ENCODE measurements at places on chromosomes 3 and 15.

DNA sequence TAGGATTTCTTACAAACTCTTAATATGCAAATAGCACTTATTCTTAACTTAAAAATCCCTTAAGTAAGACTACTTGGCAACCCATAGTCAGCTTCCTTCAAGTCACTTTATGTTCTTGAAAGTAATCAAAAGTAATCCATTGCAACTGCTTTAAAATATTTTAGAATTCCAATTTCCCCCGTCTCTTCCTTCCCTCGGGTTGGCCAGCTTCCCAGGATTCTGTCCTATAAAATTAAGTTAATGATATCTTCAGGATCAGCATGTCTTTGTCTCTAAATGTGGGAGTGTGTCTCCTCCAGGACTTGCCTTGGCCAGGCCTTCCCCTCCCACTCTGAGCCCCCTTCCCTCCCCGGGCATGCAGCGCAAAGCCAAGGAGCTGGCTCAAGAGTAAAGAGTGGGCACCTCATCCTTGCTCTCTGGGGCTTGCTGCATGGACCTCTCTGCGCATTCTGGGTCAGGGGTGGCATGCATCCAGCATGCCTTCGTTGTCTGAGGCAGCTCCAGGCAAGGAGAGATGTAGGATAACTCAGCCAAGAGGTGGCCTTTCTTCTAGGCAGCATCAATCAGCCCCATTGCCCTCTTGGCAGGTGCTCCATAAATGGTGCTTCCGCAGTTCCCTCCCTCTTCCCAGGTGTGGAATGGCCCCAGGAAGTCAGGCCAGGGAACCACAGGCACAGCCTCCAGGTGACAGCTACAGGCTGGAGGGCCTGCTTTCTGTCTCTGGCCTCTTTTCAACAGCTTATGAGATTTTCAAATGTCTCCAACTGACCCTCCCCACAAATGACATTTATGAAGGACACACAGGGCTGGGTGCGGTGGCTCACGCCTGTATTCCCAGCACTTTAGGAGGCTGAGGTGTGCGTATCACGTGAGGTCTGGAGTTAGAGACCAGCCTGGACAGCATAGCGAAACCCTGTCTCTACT is 108.7 kb upstream of the ALDH1A3 start:
- DNase-seq, result no peak

DNA sequence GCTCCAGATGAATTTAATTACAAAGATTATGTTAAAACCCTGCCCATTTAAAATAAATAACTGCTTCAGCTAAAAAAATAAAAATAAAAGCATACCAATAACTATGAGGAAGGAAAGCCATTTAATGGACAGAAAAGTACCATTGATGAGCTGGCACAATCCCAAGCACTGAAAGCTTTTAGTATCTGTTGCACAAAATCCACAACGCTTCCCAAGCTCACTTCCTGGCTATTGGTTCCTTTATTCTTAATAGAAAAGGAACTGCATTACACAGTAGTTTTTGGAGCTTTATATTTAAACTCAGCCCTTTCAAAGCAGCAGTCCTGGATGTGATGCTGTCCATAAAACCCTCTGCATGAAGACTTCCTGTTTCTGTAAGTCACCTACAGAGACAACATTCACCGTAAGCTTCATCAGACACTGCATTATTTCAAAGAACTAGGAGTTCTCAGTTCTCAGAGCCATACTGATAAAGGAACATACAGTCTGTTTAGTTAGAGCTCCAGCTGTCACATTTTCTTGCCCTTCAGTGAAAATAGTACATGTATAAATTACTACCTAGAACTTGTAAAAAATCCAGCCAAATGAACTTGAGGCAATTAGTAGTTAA is 81.5 kb downstream of the CSNK1G1 start:
- DNase-seq, result no peak

GRCh38 chr15:80789796-80790195 is 10.6 kb downstream of the CEMIP start:
- DNase-seq, result no peak

DNA sequence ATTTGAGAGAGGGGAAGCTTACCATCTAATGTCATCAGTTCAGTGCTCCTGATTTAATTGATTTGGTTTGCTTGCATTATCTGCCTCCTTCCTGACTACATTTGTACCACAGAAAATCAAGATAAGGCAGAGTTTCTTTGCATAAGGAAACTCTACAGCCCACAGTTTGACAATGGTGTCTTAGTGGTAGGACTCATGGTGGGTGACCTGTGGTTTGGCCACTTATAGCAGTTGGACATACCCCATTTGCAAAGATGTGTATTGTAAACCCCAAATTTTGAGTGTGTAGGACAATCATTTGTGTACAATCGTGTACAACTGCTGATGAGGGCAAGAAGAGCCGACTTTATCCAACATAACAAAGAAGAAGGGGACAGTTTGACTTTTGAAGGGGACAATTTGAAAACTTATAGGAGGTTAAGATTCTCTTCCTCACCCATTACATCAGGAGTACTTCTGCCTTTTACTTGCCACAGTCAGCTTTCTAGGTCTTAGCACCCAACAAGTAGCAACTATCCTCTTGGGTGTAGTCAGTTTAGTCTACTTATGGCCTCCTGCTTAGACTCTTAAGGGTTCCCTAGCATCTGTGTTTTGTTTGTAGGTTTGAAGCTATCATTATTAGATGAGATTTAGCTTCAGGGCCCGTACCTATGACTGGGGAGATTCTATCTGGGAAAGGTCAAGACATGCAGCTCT is 6.2 kb downstream of the TGFBR2 start:
- no peak for DNase-seq

DNA sequence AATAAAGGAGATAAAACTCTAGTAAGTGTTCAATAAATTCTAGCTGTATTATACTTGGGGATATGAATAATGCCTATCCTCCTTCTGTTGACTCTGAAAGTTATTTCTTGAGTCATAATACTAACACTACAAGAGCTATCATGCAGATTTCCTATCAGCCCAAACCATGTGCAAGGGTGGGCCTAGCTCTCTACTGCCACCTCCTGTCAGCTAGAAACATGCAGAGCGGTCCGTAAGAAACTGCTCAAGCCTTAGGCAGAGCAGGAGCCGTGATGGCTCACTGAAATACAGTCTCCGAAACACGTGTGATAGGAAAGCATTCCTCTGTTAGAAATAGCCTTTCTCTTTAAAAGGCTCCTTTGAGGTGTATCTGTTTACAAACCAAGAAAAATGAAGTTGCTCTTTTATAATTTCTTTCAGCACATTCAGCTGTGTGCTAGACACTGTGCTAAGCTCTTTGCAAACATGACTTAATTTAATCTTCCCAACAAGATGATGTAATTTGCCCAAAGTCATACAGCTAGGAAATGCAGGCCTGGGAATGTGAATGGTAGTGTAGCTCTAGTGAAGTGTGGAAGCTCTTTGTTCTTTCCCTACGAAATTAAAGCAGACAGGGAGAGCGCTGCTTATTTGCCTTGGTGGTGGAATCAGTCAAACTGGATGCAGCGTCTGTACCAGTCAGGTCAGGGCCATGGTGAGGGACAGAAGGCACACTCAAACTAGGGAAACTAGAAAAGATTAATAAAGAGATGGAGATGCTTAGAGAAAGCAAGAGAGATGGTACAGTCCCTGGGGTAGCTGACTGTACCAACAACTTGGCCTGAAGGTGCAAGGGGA is 43.1 kb downstream of the MTHFS start:
- DNase-seq, result peak; percentile 32

GRCh38 chr3:197494366-197495058 is 61.3 kb downstream of the BDH1 start:
- DNase-seq, result no peak

GRCh38 chr3:89635137-89635536 is 527.7 kb downstream of the EPHA3 start:
- no peak for DNase-seq

DNA sequence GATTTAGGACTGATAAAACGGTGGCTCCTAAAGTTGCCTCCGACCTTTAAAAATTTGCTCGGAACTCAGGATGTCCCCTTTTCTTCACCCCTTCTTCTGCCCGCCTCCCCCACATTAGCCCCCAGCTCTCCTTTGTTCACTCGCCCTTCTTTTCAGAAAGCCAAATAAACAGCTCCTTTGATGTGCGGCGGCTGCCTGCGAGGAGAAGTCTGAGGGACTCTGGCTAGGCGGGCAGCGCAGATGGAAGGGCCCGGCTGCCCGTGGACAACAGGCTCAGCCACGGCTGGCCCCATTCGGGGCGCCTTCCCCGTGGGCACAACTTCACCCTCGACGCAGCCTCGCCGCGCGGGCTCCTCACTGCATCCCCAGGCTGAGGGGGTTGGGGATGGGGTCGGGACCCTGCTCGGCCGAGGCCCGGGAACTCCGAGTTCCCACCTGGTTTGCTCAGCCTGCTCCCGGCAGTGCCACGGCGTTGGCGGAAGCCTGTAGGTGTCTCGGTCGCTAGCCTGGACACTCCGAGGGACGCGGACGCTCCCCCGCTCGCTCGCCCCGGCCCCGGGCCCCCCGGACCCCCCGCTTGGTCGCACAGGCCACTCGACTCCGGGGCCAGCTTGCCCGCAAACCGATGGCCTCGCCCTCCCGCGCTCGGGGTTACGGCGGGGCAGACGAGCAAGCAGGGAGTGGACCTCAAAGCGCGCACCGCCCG is 897 bp upstream of the TLE3 start:
- DNase-seq, result peak; percentile 36

- no peak for DNase-seq
These were observed 40.0 kb downstream of the NME9 start for GRCh38 chr3:138289701-138290100.

- DNase-seq, result no peak
These were observed 137.6 kb downstream of the PEAK1 start for GRCh38 chr15:77282333-77282732.

DNA sequence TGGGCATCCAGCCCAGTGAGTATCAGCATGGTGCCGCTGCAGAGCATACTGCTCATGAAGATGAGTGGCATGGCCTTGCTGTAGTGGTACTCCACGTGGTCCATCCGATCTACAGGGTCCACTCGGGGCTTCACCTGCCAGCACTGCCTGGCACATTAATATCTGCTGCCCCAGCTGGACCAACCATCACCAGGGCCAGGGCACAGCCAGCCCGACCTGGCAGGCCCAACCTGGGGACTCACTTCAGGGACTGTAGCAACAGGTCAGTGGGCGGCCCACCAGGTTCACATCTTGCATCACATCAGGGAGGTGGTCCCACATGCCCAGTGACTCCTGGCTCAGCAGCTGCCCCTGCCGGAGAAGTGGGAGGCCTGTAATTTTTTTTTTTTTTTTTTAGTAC is 48.1 kb downstream of the CDIN1 start:
- DNase-seq, result no peak

DNA sequence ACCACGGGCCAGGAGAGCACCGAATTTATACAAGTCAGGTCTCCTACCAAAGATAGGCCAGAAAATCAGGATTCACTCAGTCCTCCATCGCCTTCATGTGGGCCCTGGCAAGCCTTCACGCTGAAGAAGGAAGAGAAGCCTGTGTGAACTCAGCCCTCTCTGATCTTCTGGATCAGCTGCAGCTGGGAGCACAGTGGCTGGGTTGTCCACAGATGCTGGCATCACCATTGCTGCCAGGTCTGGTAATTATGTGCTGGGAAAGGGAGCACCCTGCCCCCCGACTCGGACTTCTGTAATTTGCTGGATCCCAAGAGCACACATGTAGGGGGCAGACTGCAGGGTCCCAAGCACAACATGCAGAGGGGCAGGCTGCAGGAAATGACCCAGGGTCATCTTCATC is 12.4 kb upstream of the PDE8A start:
- no peak for DNase-seq

- no peak for DNase-seq
These were observed 20.3 kb upstream of the UACA start for GRCh38 chr15:70783610-70784022.

GRCh38 chr3:47266709-47267489 is 15.7 kb downstream of the KIF9 start:
- DNase-seq, result no peak

DNA sequence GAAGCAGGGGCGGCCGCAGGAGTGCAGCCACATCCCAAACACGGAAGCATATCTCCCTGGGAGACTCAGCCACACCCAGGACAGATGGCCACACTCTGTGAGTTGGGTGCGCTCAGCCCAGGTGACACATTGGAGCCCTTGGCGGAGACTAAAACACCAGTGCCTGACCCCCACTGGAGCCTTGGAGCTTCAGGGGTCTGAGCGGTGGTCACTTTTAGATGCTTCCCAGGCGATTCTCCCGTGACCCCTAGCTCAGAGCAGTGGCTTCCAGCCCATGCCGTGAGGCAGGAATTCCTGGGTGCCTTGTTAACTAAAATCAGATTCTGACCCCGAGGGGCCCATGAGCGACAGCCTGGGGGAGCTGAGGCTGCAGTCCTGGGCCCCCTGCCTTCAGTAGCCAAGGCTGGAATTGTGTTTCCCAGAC is 54.5 kb downstream of the PLXNA1 start:
- no peak for DNase-seq

DNA sequence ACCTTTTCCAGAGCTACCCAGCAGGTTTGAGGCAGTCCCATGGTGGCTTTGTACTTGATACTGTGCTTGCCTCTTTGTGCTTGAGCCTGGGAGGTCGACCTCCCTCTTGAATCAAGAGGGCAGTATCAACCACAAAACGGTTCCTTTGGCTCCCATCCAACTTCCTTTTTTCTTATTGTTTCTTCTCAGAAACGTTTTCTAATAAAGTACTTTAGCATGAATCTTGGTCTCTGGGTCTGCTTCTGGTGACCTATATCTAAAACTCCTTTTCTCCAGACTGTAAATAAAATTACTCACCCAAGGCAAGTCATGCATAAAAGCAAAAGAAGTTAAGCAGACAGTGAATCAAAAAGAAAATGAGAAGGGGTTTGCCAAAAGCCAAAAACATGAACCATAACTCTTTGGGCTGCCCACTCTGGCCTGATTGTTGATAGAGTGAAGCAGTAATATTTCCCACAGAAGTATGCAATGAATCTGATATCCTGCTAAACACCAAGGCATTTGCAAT is 112.2 kb upstream of the SLC4A7 start:
- no peak for DNase-seq

GRCh38 chr3:87320756-87321626 is 44.6 kb upstream of the POU1F1 start:
- no peak for DNase-seq

GRCh38 chr3:112377568-112378071 is 44.7 kb downstream of the CD200 start:
- no peak for DNase-seq

DNA sequence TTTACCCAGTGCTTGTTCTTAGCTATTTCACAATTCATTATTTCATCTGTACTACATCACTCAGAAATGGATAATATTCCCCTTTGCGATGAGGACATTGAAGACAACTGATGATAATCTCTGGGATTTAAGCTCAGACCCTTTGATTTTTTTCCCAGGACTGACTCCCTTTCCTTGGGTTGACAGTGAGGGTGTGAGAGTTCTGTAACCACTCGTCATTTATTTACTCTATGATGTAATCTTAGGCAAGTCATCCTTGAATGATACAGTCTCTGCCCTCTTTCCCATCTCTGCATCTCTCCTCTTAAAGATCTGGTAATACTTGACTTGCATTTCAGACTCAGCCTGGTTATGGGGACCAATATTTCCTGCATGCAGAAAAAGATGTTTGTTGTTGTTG is 1041.7 kb downstream of the AGBL1 start:
- no peak for DNase-seq

GRCh38 chr15:68526269-68526668 is 52.5 kb upstream of the CORO2B start:
- no peak for DNase-seq
